ENCODE measurements at places on chromosomes 4 and X.

GRCh38 chr4:153466949-153467896, 1.1 kb downstream of the TMEM131L start:
- no peak for DNase-seq

DNA sequence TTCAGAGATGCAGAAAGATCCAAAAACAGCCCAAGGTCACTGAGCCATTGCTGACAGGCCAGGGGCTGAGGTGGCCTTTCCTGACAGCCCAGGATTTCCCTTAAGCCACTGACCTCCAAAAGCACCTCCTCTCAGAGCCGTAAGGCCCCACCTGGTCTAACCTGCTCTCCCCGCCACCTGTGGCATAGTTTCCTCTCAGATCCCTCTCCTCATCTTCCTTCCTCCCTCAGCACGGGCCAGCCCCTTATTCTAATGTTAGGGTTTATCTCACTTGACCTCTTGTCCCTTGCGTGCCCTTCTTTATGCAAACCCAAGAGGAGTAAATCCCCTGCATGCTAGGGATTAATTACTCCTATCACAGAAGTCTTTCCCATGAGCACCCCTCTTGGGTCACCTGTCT, 113.0 kb downstream of the RBM47 start:
- no peak for DNase-seq

- DNase-seq = no peak
Measured at GRCh38 chr4:74754218-74754617, 40.1 kb downstream of the BTC start.

GRCh38 chr4:143351774-143352451, 15.2 kb downstream of the GAB1 start:
- no peak for DNase-seq

DNA sequence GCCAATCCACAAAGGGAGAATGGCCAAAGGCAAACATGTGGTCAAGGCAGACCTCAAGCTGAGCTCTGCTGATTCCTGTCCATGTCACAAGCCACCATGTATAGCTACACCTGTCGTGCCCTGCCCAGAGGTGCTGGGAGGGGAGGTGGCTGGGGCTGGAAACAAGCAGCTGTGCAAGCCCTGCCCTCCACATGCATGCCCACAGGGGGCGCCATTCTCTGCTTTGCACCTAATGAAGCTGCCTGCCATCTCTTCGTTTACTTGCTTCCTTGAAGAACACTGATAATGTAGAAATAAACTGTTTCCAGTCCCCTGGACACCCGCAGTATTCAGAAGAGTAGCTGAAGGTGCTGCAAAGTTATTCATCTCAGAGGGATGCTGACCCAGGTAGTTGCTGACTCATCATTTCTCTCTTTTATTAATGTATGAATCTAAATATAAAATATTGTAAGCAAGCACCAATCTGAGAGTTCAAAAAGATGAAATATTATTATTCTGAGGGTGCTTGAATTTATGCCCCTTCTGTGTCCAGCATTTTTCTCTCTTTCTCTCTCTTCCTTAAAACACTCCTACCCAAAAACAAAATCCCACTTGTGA, 278.6 kb downstream of the ADGRA3 start:
- no peak for DNase-seq

- DNase-seq = no peak
Measured at GRCh38 chrX:134026565-134027311, 41.3 kb upstream of the GPC3 start.

GRCh38 chrX:30992381-30992904, 79.4 kb downstream of the FTHL17 start:
- DNase-seq = no peak

- DNase-seq = no peak
Measured at GRCh38 chrX:2342874-2343273, 157.9 kb downstream of the DHRSX start.

GRCh38 chr4:176014583-176015108, 51.0 kb upstream of the WDR17 start:
- no peak for DNase-seq

GRCh38 chrX:121310820-121311219, 263.4 kb downstream of the GLUD2 start:
- DNase-seq = no peak

DNA sequence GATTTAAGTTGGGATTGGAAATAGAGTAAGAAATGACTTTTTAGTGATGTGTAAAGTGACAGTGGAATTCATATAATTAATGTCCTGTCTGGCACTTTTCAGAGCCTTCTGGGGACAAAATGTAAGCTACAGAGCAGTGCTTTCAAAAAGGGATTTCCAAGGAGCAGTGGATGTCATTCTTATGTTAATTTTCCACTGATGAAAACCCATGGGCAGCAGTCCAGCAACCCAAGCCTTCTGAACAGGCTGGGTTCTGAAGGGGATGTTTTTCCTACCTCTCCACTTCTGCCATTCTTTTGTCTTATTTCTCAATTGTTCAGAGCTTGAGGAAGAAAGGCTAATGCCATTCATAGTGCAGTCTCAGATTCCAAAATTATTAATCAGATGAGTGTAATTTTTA, 717.6 kb upstream of the HS3ST1 start:
- no peak for DNase-seq

GRCh38 chrX:70231666-70232065, 2.8 kb upstream of the AWAT1 start:
- no peak for DNase-seq

DNA sequence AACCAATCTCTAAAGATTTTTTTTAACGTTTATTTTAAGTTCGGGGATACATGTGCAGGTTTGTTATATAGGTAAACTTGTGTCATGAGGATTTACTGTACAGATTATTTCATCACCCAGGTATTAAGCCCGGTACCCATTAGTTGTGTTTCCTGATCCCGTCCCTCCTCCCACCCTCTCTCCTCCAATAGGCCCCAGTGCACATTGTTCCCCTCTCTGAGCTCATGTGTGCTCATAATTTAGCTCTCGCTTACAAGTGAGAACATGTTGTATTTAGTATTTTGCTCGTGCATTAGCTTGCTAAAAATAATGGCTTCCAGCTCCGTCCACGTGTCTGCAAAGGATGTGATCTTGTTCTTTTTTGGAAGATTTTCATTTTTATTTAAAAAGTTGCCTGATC, 2309.4 kb upstream of the AGA start:
- no peak for DNase-seq

GRCh38 chrX:534804-535203, 95.8 kb upstream of the SHOX start:
- DNase-seq = no peak

- DNase-seq = no peak
Measured at GRCh38 chr4:153261461-153261860, 57.2 kb downstream of the TRIM2 start.

- no peak for DNase-seq
Measured at GRCh38 chr4:24745172-24745895, 50.0 kb upstream of the SOD3 start.

DNA sequence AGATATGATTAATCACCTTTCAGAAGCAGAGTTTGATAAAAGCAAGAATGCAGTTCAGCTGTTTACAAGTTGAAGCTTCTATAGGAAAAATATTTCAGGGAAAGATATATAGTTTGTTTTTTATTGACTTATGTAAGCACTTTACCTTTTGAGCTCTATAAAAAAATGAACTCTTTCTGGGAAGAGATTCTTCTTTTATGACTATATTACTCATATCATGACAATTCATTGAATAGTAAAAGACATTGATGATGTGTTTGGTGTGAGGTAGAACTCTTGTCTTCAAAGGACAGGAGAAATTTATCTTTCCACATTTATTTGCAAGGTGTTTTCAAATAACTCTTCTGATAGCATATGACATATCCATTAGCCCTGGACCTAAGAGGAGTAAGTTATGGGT, 156.6 kb downstream of the SLC4A4 start:
- no peak for DNase-seq

GRCh38 chr4:153728660-153729059, 31.2 kb downstream of the RNF175 start:
- no peak for DNase-seq

DNA sequence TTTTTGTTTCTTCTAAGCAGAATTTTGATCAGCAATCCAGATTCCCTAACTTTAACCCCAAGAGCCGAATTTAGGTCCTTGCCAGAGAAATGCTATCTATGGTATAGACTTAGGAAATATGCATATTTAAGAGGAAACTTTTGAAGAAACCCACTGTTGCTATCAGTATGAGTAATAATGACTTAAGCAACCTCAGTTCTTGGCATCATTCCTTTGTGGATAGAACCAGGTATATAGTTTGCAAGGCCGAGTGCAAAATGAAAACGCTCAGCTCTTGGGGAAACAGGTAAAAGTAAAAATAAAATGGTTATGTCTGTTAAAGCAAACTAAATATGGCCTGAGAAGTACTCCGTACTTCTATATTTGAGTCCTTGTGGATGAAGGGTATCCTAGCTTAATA, 78.1 kb downstream of the ARSF start:
- no peak for DNase-seq

DNA sequence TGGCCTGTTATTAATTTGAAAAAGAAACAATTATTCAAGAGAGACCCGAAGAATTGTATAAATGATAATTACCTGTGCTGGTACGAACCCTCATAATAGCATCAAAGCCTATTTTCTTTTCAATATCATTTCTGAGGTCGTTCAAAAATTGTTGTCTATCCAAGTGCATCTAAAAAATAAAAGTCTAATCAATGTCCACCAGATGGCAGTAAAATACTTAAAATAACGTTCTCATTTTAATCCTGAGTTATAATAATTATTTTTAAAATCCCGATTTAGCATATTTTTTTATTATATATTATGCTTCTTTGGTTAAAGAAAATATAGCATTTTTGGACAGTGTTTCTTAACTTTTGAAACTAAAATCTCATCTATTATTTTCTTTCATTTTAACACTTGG, 55.7 kb downstream of the METTL14 start:
- DNase-seq = no peak

GRCh38 chrX:10015355-10015722, 48.2 kb downstream of the CLDN34 start:
- DNase-seq = no peak

All from posterior cingulate gyrus (tissue), 11 donors.